ENCODE measurements at places on chromosomes 3 and 15.
A peak's percentile ranks its signal among the peaks of the same experiment; 100 is the strongest.

- DNase-seq: no peak
These were observed 495.0 kb upstream of the ZNF385D start for GRCh38 chr3:22245811-22246583.

- DNase-seq: peak; percentile 13
These were observed 36.1 kb upstream of the PLSCR5 start for GRCh38 chr3:146640955-146641867.

DNA sequence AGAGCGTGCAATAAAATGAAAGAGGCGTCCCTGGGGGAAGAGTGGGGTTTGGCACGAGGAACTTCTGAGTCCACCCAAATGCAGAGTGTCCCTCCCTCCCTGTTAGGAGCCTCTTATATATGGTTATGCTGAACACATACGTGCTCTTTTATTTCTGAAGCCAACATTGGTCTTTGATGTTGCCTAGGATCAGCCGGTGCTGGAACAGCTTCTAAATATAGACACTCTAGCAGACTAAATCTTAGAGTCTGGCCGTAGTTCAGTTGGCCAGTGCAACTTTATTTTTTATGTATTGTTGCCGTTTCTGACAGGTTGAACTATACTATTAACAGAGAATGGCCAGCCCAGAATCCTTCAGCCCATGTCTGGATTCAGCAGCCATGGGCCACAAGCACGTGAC is 128.7 kb downstream of the GHSR start:
- DNase-seq: no peak

DNA sequence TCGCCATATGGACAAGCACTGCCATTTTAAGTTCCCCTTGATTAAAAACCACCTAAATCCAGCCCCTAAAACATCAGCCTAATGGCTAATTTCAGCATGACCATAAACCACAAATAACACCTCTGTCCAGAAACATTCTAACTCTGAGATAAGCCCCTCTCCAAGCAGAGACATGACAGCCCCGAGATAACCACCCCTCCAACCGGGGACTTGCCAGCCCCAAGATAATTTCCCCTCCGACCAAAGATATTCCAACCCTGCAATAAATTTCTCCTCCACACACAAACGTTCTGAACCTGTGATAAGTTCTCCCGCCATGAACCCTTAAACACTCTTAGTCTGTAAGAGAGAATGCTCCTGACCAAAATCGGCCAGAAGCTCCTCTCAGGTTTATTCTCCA is 586.8 kb downstream of the EDEM1 start:
- DNase-seq: no peak

DNA sequence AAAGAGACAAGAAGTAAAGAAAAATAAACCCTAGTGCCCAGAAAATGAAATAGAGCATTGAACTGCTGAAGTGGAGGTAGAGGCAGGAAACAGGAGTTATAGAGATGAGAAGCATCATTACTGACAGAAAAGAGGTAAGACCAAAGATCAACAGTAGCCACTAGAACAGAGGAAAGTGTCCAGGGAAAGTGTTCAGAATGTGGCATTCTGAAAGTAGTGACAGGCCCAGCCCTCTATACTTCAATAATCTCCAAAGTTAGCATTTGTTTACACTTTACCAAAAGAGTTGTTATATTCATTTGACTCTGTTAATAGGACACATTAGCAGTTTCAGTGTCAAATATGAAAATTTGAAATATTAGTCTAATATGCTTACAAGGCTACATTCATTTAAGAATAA is 727.1 kb upstream of the NECTIN3 start:
- no peak for DNase-seq

DNA sequence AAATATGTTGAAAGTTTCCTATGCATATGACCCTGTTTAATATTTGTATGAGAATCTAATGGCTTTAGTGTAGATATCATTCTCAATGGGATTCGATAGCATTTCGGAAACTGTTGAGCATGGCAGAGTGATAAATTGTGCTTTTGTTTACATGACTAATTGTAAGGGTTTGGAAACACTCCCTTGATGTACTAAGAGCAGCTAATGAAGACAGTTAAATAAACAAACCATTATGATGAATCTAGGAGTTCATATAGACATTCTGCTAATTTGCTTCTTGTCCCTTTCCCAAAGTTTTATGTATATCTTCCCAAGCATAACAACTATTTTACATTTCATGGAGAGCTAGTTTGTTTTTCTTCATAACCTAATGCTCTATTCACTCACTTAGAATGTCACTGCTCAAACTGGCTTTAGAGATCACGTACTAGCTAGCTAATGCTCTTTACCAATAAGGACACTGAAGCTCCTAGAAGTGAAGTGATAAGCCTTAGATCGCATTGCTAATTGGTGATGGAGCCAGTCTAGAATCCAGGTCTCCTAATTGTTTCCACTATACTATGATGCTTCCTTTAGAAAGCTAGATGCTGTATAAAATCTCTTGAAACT is 140.8 kb downstream of the TP63 start:
- no peak for DNase-seq

DNA sequence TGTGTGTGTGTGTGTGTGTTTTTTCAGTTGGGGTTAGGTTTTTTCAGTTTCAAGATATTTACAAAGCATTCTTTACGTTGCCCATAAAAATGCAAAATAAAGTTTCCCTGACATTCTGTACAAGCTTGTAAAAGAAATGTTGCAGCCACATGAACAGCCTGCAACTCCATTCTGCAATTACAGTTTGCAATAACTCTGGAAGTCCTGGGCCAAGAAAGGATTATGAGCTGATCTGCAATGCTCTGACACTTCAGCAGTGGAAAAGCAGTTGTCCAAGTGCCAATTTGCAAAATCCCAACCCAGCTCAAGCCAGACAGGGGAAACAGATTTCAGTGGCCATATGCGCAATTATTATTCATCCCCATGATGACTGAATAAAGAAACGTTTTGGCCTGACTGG is 322.1 kb downstream of the MEX3B start:
- no peak for DNase-seq

DNA sequence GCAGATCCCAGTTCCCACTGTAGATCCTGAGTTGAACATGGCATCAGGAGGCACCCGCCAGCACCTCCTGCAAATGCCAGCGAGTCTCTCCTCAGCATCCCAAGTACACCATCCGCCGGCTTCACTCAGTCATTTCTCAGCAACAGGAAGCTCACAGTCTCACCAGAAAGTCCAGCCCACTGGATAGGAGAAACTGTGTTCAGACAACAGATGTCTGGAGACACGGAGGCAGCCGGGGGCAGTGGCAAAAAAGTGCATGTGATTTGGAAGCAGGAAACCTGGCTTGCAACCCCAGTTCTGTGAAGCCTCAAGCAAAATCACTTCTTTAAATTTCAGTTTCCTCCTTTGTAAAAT is 68.7 kb downstream of the SRGAP3 start:
- peak; percentile 59 for DNase-seq

GRCh38 chr15:79728867-79729266 is 167.9 kb downstream of the MTHFS start:
- DNase-seq: no peak

- DNase-seq: no peak
These were observed 65.4 kb downstream of the SIDT1 start for GRCh38 chr3:113597596-113598354.

DNA sequence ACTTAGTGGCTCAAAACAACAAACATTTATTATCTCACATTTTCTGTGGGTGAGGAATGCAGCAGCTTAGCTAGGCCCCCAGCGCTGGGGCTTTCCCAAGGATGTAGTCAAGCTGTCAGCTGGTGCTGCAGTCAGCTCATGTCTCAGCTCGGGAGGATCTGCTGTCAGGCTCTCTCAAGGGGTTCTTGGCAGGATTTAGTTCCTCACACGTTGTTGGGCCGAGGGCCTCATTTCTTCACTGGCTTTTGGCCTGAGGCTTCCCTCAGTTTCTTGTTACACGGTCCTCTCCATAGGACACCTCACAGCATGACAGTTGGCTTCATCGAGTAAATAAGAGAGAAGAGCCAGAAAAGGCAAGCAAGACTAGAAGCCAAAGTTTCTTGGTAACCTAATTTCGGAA is 13.7 kb upstream of the U2SURP start:
- DNase-seq: no peak

DNA sequence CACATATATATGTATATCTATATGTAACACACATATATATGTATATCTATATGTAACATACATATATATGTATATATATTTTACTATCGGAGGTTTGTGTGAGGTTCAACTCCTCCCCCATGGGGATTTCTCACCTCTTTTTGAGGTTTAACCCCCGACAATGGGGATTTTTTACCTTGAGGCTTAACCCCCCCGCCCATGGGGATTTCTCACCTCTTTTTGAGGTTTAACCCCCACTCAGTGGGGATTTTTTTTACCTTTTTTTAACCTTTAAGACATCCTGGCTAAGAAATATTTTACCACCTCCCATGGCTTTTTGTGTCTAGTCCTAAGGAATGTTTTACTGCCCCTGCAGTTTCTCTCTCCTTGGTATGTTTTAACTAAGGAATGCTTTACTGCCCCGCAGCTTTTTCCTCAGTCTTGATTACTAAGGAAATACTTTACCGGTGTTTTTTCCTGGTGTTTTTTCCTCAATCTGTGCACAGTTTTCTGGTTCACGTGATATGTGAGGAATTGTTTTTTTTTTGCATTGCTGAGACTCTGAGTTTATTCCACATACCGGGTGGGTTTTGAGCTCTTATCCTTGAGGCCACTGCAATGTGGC is 185.2 kb downstream of the KLF13 start:
- no peak for DNase-seq

DNA sequence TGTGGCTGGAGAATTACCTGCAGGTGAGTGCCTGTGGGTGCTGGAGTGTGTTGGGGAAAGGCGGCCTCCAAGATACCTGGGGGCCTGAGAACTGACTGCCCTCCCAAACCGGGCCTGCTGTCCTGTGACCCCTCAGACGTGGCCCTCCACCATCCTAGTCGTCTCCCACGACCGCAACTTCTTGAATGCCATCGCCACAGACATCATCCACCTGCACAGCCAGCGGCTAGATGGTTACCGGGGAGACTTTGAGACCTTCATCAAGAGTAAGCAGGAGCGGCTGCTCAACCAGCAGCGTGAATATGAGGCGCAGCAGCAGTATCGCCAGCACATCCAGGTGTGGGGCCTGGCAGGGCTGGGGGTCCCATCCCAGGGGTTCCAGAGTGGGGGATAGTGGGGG is 3.4 kb downstream of the ABCF3 start:
- no peak for DNase-seq

DNA sequence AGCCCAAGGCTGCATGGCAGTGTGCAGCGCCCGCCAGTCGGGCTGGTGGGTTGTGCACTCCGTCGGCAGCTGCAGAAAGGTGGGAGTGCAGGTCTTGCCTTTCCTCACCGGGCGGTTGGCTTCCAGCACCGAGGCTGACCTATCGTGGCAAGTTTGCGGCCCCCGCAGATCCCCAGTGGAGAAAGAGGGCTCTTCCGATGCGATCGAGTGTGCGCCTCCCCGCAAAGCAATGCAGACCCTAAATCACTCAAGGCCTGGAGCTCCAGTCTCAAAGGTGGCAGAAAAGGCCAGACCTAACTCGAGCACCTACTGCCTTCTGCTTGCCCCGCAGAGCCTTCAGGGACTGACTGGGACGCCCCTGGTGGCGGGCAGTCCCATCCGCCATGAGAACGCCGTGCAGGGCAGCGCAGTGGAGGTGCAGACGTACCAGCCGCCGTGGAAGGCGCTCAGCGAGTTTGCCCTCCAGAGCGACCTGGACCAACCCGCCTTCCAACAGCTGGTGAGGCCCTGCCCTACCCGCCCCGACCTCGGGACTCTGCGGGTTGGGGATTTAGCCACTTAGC is 4.3 kb downstream of the ISL2 start:
- DNase-seq: no peak

DNA sequence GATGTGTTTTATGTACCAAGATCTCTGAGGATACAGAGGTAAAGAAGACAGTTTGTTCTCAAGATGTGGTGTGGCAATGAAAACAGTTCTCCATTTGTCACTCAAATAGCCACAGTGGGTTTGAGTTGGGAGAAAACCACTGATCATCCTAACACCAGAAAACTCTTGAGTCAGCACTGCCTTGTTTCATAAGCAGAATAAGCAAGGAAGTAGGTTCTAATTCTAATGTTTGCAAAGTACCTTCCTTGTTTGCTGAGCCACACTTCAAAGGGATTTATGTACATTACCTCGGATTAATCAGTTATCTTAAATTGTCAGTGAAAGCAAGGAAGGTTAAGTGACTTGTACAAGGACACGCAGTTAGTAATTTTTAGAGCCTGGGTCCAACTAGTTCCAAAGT is 107.8 kb upstream of the BOC start:
- DNase-seq: no peak

- no peak for DNase-seq
These were observed 216.1 kb downstream of the MTHFS start for GRCh38 chr15:79680720-79681119.

DNA sequence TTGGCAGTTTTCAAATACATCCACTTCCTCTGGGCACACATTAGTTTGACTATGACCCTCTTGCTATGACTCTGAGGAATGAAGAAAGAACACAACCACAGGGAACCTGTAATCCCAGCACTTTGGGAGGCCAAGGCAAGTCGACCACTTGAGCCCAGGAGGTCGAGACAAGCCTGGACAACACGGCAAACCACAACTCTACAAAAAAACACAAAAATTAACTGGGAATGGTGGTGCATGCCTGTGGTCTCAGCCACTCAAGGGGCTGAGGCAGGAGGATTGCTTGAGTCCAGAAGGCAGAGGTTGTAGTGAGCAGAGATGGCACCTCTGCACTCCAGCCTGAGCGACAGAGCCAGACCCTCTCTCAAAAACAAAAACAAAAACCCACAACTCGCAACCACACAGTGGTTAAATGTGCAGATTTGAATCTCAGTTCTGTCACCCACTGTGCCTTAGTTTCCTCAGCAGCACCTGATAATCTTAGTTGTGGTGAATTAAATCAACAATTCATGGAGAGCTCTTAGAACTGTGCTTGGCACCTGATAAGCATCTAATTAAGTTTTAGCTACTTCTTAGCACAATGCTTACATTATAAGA is 65.7 kb downstream of the MYLK start:
- DNase-seq: no peak

DNA sequence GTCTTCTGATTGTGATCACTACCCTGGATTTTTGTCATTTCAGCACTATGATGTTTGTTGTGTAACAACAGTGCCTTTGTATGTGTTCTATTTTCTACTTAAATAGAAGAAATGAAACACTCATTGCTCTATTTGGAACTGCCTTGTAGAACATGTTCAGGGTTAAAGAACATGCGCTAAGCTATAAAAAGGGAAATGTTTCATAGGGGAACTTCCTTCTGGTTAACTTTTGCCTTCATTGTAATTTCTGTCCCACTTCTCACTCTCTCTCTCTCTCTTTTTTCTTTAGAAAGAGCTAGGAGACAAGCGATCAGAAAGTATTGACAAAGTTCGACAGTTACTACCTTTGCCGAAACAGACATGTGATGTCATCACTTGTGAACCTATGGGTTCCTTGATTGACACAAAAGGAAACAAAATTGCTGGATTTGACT is at the start of gene P2RY12:
Gene P2RY12, minus strand, starts transcription at position 13 of the 434 bp plus-strand sequence. CDS start 45,908 bp downstream, outside the sequence.
- no peak for DNase-seq

DNA sequence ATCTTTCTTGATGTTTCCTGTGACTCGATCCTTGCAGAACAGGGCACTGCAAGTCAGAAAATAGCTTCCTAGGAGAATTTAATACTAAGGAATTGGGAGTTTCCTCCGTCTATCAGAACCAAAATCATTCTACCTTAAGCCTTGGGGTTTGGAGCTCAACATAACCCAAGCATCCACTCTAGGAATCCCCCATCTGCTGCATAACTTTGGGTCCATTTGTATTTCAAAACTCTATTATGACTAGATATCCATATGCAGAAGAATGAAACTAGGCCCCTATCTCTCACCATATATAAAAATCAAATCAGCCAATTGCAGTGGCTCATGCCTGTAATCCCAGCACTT is 61.7 kb upstream of the AKAP13 start:
- no peak for DNase-seq

- peak; percentile 95 for DNase-seq
These were observed 89.7 kb downstream of the LIPC start for GRCh38 chr15:58521293-58521991.

GRCh38 chr15:64460724-64461720 is 644 bp downstream of the ZNF609 start:
- peak; percentile 67 for DNase-seq
